ENCODE measurements at places on chromosomes 2 and 18. TPM values are rescaled to one million over a fixed set of nuclear protein-coding genes. Genes with fewer than 3 reads are reported as not detected.
A peak's percentile ranks its signal among the peaks of the same experiment; 100 is the strongest.

Gene ZNF521
- polyA plus RNA-seq = not detected

Gene PDE1A
- polyA plus RNA-seq = not detected

Gene SULT1C4
- polyA plus RNA-seq = 0.05 TPM

- no peaks in the 10 kb centered on the region for H3K27me3 ChIP-seq
- H3K4me1 ChIP-seq = no peaks in the 10 kb centered on the region
- H3K4me3 ChIP-seq = no peak overlapping the region
- no peak for DNase-seq
These were observed 1658.1 kb downstream of the LRP1B start for GRCh38 chr2:140472676-140473075.

DNA sequence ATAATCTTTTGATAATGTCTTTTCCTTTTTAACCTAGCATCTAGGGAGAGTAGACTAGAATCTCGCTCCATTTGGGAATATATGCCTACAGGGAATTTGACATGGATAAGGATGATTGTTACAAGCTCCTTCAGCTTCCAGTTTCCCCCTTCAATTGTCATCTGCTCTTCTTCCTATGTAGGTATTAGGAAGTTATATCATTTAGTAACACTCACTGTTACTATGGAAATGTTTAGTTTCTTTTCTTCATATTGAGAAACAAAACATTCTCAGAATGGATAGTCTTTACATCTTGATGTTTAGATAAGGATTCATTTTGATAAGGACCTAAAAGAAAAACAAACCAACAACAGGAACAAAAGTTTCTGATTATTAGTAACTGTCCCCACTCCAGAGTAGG is 127.6 kb downstream of the PHLPP1 start:
- H3K27me3 ChIP-seq = no peaks in the 10 kb centered on the region
- H3K27ac ChIP-seq = no peak overlapping the region
- no peak for DNase-seq
- no peak overlapping the region for H3K4me3 ChIP-seq
- H3K36me3 ChIP-seq = no peaks in the 10 kb centered on the region

- no peaks in the 10 kb centered on the region for H3K36me3 ChIP-seq
- no peaks in the 10 kb centered on the region for H3K4me1 ChIP-seq
- H3K4me3 ChIP-seq = no peak overlapping the region
These were observed 28.2 kb downstream of the ANTXR1 start for GRCh38 chr2:69041214-69041613.

GRCh38 chr2:63699549-63699839 is 110.7 kb downstream of the MDH1 start:
- no peak for DNase-seq
- H3K4me3 ChIP-seq = no peak overlapping the region
- H3K27me3 ChIP-seq = no peaks in the 10 kb centered on the region

DNA sequence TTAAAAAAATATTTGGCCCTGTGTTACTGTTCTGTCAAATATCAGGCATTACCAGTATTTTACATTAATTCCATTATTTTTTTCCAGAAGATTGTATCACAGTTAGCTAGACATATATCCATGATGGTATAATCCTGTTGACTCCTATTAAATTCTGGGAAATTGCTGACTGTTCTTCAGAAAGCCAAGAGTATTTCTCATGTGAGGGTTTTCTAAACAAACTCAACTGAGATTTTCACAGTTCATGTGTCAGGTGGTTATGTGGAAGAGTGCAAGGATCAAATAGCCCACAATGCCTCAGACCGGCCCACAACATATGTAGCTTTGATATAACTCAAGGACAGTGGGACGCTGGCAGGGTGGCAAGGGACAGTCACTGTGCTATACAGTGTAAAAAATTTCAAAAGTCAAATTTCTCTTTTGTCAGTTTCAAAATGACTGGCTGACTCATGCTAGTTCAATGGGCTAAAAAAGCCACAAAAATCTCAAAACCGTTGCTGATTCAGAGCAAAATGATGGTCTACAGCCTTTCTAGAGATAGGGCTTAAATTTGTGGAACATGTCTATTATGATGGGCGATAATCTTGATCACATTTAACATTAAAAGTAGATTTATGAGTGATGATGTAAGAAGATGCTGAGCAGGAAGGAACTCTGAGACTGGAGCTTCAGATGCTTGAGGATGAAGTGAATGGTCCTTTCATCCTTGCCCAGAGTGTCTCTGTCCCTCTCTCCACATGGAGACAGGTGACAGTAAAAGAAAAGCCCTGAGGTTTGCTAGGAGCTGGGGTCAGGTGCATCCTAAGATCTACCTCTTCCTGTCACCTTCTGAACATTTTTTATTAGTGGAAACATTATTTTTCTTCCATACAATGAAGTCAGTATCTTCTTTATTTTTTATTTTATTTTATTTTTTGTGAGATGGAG is 175.8 kb upstream of the PIEZO2 start:
- no peaks in the 10 kb centered on the region for H3K27me3 ChIP-seq
- no peak overlapping the region for H3K4me3 ChIP-seq
- no peak for DNase-seq
- no peaks in the 10 kb centered on the region for H3K4me1 ChIP-seq
- H3K27ac ChIP-seq = no peak overlapping the region

DNA sequence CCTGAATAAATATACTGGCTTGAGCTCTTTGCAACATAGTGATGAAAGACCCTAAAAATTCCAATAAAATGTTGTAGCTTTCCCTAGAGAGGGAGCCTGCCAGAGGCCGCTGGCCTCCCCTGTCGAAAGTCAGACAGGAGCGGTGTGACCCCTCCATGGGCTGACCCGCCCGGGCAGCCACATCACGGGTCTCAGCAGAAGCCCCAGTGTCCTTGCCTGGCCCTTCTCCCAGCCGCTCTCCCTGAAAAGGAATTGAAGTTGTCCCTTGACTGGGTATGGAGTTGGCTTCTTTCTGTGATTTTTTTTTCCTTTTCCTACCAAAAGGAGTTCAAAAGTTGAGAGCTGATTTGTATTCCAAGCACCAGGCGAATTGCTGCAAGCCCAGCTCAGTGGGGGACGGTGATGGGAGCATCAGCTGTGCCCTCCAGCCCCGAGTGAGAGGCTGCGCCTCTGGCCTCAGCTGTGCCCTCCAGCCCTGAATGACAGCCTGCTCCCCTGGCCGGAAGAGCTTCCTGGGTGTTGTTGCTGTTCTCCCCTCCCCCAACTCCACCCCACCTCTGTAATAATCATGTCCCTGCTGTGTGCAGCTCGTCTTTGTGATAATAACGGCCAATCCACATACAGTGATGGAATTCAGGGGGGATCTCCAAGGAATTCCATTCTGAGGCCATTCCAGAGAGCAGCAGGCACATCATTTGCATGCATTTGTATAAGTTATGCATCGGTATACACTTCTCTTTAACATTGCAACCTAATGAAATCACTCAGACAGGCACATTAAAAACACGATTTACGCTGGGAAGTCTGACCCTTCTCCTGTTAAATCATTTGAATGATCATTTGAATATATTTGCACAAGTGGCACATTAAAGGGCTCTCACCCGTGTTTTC is 501.0 kb downstream of the EIPR1 start:
- H3K36me3 ChIP-seq = no peaks in the 10 kb centered on the region
- no peak overlapping the region for H3K4me3 ChIP-seq
- no peaks in the 10 kb centered on the region for H3K27me3 ChIP-seq
- DNase-seq = no peak

DNA sequence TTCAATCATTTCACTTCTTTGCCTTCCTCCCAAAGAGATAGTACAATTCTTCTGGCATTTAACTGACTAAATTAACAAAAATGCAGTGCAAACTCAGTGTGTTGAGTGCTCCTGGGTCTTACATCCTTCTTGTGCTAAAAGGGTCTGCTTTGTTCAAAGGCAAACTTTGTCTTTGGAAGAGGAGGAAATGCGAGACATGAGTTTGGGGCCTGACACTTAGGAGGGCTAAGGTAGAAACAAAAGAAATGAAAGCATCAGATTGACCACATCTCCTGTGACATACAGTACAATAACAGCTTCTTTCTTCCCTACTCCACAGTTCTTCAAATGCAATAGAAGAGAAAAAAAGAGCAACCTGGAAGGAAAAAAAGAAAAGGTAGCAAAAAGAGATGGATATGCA is 161.7 kb downstream of the CNTNAP5 start:
- H3K27ac ChIP-seq = no peak overlapping the region
- H3K27me3 ChIP-seq = no peaks in the 10 kb centered on the region
- no peak overlapping the region for H3K4me3 ChIP-seq
- H3K36me3 ChIP-seq = no peaks in the 10 kb centered on the region
- no peaks in the 10 kb centered on the region for H3K4me1 ChIP-seq
- DNase-seq = no peak

DNA sequence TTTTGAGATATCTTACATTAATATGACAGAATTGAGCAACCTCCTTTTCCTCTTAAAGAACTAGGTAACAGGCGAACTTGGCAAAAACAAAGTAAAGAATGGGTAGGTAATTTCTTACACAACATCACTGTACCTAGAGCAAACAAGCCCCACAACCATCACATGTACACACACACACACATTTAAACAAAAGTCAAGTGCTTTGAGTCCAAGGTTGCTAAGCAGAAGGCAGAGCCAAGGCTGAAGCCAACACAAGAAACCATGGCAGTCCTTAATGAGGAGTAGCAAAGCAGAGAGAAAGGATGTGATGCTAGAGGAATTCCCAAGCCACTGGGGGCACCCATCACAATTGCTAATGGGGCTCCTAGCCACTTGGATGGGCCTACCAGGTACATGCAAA is 164.1 kb downstream of the PAX3 start:
- no peaks in the 10 kb centered on the region for H3K27me3 ChIP-seq
- H3K4me3 ChIP-seq = no peak overlapping the region
- H3K36me3 ChIP-seq = no peaks in the 10 kb centered on the region
- no peaks in the 10 kb centered on the region for H3K4me1 ChIP-seq
- no peak overlapping the region for H3K27ac ChIP-seq
- no peak for DNase-seq

- H3K4me3 ChIP-seq = no peak overlapping the region
- no peak overlapping the region for H3K27ac ChIP-seq
- H3K27me3 ChIP-seq = no peaks in the 10 kb centered on the region
- no peaks in the 10 kb centered on the region for H3K36me3 ChIP-seq
- no peaks in the 10 kb centered on the region for H3K4me1 ChIP-seq
These were observed 121.8 kb downstream of the GPR39 start for GRCh38 chr2:132538331-132538855.

- DNase-seq = no peak
- no peaks in the 10 kb centered on the region for H3K36me3 ChIP-seq
- no peak overlapping the region for H3K27ac ChIP-seq
- no peak overlapping the region for H3K4me3 ChIP-seq
- H3K27me3 ChIP-seq = peaks cover 2% of the 10 kb centered on the region
These were observed 3.2 kb upstream of the EHD3 start for GRCh38 chr2:31230751-31231150.

- no peak overlapping the region for H3K27ac ChIP-seq
- H3K4me3 ChIP-seq = no peak overlapping the region
- no peaks in the 10 kb centered on the region for H3K4me1 ChIP-seq
- no peaks in the 10 kb centered on the region for H3K36me3 ChIP-seq
- no peak for DNase-seq
- peaks cover 78% of the 10 kb centered on the region for H3K27me3 ChIP-seq
These were observed 1.4 kb downstream of the C1QL2 start for GRCh38 chr2:119156891-119157773.

DNA sequence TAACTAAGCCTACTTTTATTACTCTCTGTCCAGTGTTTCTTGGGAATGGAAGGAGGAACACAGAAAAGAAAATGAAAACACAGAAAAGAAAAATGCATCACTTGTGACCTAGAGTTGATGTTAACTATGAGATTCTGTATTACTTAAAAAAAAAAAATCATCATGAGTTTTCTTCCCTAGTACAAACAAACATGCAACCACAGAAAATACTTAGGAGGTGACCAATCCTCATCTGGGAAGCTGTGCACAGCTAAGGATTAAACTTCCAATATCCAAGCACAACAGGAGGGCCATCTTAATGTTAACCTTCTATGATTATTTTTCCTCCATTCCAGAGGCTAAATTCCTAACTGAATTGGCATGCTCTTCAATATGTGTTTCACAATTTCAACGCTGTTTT is 1140.4 kb downstream of the LRP1B start:
- H3K27ac ChIP-seq = no peak overlapping the region
- H3K27me3 ChIP-seq = no peaks in the 10 kb centered on the region
- H3K4me3 ChIP-seq = no peak overlapping the region
- no peaks in the 10 kb centered on the region for H3K36me3 ChIP-seq

DNA sequence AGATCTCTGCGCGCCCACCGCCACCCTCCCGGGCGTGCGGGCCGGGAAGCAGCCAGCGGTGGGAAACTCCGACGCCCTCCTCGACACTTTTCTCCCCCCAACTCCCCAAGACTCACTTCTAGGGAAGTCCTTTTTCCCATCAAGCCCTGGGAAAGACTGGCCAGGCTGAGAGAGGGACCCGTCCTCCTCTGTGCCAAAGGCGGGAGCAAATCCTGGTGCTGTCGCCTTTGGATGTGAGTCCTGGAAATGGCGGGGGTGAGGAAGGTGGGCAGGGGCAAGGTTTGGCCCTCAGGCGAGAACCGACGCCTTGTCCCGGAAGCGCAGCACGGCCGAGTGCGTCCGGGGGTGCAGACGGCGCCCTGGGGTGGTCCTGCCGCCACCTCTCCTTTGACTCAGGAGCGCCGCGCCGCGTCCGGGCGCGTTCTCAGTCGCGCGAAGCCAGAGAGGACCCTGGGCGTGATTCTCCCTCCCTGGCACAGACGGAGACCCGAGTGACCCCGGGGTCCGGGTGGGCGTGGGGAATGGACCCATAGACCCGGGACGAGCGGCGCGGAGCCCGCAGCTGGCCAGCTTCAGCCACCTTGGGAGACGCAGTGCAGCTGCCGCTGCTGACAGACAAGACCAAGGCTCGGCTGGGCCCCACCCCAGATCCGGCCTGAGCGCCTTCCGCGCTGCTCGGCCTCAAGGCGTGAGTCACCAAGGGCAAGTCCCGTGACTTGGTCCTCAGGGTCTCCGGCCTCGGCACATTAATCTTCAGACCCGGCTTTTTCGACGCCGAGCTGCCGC is 3.5 kb upstream of the LBX2 start:
- peak overlapping the region; percentile 74 for H3K27ac ChIP-seq
- peaks cover 47% of the 10 kb centered on the region for H3K27me3 ChIP-seq
- H3K4me1 ChIP-seq = peaks cover 72% of the 10 kb centered on the region
- peak; percentile 91 for DNase-seq

DNA sequence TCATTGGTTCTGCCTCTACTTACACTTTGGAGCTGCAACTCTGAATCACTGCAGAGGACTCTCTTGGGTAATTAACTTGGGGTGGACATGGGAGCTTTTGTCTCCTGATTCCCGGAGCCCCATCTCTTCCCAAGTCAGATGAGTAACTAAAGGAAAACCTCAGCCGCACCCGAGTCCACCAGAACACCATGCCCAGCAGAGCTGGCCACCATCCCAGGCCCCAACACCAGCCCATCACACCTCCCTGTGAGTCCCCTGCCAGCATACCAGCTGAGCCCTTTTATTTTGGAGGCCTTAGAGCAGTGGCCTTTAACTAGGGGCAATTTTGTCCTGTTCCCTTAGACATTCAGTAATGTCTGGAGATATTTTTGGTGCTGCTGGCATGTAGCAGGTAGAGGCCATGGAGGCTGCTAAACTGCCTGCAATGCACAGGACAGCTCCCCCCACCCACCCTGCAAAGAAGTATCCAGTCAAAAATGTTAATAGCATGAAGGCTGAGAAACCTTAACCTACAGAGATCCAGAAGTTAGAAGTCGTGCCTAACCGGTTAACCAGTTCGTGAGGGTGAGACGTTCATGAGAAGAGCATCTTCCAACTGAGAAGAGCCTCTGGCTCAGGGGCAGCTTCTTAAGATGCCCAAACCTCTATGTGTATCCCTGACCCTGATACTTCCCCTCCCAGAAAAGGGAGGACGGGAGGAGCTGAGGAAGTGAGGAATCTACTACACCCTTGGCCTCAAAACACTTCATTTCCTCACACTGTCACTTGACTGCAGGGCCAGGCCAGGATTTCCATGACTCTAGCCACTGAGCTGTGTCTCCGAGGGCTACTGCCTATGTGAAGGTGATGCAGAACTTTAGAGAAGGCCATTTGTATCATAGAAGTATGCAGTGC is 139.9 kb upstream of the EPAS1 start:
- peaks cover 12% of the 10 kb centered on the region for H3K4me1 ChIP-seq
- no peaks in the 10 kb centered on the region for H3K27me3 ChIP-seq
- DNase-seq = no peak
- no peak overlapping the region for H3K4me3 ChIP-seq
- H3K36me3 ChIP-seq = peaks cover 13% of the 10 kb centered on the region
- no peak overlapping the region for H3K27ac ChIP-seq
